ENCODE measurements at places on chromosomes 7 and 10.

DNA sequence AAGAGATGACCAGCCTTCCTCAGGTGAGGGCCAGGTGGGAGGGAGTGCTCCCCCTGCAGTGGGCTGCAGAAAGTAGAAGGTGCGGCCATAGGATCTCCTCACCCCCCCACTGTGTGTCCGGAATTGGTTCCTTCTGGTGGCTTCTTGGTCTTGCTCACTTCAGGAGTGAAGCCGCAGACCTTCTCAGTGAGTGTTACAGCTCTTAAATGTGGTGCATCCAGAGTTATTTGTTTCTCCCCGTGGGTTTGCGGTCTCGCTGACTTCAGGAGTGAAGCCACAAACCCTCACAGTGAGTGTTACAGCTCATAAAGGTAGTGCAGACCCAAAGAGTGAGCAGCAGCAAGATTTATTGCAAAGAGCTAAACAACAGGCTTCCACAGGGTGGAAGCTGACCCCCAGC is 90.3 kb upstream of the NPS start:
- no peaks in the 10 kb centered on the region for H3K27me3 ChIP-seq
- no peak overlapping the region for H3K4me3 ChIP-seq
- no peaks in the 10 kb centered on the region for H3K4me1 ChIP-seq
- no peak overlapping the region for H3K27ac ChIP-seq
- no peak for DNase-seq

DNA sequence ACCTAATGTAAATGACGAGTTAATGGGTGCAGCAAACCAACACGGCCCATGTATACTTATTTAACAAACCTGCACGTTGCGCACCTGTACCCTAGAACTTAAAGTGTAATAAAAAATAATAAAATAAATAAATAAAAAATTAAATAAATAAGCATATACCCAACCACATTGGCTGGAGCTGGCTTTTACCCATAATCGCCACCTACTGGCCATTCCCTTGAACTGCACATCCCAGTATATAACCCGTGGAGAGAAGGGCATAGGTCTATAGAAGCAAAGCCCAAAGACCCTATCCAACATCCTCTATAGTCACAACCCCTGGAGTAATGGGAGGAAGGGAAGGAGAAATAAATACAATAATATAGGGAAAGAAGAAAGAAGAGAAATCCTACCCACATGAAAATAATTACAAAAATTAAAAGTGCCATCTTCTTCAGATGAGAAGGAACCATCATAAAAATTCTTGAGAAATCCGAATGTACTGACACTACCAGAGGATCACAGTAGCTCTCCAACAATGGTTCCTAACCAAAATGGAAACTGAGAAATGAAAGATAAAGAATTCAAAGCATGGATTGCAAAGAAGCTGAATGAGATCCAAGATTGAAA is 65.6 kb downstream of the TWIST1 start:
- DNase-seq = no peak
- H3K36me3 ChIP-seq = no peaks in the 10 kb centered on the region
- no peaks in the 10 kb centered on the region for H3K4me1 ChIP-seq
- H3K27me3 ChIP-seq = no peaks in the 10 kb centered on the region

GRCh38 chr7:3063016-3063753 is 19.5 kb upstream of the CARD11 start:
- no peak overlapping the region for H3K4me3 ChIP-seq
- no peak overlapping the region for H3K27ac ChIP-seq
- peak; percentile 38 for DNase-seq
- H3K27me3 ChIP-seq = no peaks in the 10 kb centered on the region

DNA sequence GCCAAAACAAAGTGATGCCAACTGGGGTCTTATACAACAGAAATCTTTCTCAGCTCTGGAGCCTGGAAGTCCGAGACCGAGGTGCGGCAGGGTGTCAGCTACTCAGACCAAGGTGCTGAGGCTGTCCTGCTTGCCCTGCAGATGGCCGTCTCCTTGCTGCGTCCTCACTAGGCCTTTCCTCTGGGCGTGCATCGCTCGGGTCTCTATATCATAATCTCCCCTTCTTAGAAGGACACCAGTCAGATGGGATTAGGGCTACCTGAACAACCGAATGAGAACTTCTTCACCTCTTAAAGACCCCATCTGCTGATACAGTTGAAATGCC is 244.7 kb downstream of the EBF3 start:
- DNase-seq = no peak
- H3K4me3 ChIP-seq = no peak overlapping the region
- no peaks in the 10 kb centered on the region for H3K36me3 ChIP-seq
- H3K4me1 ChIP-seq = no peaks in the 10 kb centered on the region
- H3K27me3 ChIP-seq = no peaks in the 10 kb centered on the region

DNA sequence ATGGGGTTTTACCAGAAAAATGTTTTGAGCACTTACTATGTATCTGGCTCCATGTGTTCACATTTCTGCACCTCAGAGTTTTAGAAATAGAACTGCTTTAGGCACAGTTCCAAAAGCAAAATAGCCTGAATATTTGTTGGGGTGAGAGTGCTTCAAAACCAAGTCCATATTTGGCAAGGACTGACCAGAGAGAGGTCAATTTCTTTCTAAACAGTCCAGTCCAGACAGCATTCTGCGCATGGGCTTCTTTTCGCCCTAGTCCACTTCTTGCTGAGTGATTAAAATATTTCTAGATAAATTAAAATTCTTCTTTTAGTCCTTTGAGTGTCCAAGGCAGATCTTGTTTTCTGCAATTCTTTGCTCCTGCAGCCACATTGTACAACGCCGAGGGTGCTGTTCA is 427.0 kb downstream of the PHTF2 start:
- H3K36me3 ChIP-seq = no peaks in the 10 kb centered on the region
- peaks cover 5% of the 10 kb centered on the region for H3K4me1 ChIP-seq
- H3K27me3 ChIP-seq = no peaks in the 10 kb centered on the region
- no peak for DNase-seq
- no peak overlapping the region for H3K4me3 ChIP-seq

DNA sequence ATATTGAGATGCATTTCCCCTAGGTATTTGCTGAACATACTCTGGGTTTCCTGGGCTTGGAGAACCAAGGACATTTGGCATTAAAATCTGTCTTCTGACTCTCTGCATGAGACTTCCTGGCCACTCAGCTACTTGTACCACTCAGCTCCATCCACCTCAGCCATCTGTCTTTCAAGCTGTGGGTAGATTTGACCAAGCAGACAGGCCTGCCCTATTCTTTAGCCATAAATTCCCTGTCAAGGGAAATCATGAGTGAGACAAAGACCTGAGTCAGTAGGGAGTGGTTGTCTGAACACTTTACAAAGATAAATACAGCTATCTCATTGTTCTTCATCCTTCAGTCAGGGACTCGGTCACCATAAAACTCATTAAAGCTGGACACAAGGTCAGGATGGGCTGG is 399.1 kb downstream of the GPAM start:
- DNase-seq = no peak
- no peaks in the 10 kb centered on the region for H3K27me3 ChIP-seq
- H3K4me1 ChIP-seq = no peaks in the 10 kb centered on the region
- H3K36me3 ChIP-seq = no peaks in the 10 kb centered on the region

- H3K27me3 ChIP-seq = no peaks in the 10 kb centered on the region
- no peak for DNase-seq
- H3K4me3 ChIP-seq = no peak overlapping the region
- no peaks in the 10 kb centered on the region for H3K36me3 ChIP-seq
- no peaks in the 10 kb centered on the region for H3K4me1 ChIP-seq
Observed at GRCh38 chr10:69818676-69819239, 17.1 kb downstream of the COL13A1 start.

All from aorta (tissue), 5 donors.